ENCODE measurements at places on chromosomes 7 and 10. TPM values are rescaled to one million over a fixed set of nuclear protein-coding genes. Genes with fewer than 3 reads are reported as not detected.

- DNase-seq = no peak
These were observed 209.9 kb upstream of the GHITM start for GRCh38 chr10:83929399-83929798.

CPA1 gene
- total RNA-seq = 1.3 TPM

TAS2R4 gene
- total RNA-seq = 3.6 TPM

- DNase-seq = no peak
These were observed 629.0 kb upstream of the DPP6 start for GRCh38 chr7:153423210-153423590.

GRCh38 chr7:138625084-138625848 lies 75.9 kb downstream of the SVOPL start:
- no peak for DNase-seq

DNA sequence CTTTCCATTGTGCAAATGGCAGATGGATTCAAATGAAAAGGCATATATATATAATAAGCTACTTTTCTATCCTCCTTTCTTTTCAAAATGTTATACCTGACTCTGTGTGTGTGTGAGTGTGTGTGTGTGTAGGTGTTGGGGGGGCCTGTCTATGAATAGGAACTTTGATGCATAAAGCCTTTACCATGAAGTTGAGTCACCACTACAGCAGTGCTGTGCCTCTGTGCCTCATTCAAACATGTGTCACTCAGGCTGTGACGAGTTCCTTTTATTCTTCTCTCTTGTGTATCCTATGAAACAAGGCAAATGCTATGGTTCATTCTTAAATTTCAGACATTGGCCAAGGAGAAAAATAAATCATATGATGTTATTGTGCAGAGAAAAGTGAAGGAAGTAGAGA lies 52.7 kb upstream of the DKK1 start:
- DNase-seq = no peak
